ENCODE measurements at places on chromosomes 16 and 17. TPM values are rescaled to one million over a fixed set of nuclear protein-coding genes. Genes with fewer than 3 reads are reported as not detected.

DNA sequence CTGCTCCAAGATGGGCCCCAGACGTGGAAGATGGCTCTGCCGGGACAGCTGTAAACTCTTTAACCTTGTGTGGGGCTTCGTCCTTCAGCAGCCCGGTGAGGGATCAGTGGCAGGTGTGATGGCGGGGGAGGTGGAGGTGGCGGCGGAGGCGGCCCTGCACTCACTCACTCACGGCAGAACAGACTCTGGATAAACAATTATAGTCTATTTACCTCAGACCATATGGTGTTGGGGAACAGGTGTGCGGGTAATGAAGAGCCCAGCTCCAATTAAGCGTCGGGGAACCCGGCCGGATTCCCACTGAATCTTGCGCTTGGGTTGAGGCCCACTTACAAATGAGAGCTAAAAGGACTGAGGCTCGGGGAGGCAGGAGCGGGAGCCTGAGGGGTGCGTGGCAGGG is 104.3 kb upstream of the SDK2 start:
- DNase-seq: no peak

- peak; percentile 43 for DNase-seq
These were observed 483 bp downstream of the RPA1 start for GRCh38 chr17:1830288-1830687.

DNA sequence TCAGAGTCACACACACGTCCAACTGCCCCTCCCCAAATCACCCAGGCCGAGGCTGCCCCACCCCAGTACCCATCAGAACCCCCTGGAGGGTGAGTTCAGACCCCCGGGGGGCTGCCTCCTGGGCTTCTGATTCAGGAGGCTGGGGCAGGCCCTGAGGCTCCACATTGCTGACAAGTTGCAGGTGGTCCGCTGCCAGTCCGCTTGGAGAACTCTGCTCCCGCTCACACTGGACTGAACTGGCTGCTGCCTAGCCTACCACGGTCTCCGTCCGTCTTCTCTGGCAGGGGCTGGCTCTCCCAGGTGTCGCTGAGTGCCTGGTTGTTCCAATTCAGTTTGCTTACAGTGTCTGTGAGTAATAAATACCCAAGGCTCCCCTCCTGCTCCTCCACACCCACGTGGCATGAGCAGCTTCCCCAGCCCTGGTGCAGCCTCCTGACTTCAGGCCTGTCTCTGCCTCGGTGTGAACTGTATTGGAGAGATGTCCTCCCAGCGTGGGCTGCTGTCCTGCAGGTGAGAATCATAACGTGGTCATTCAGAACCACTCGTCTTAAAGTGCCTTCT is 163.4 kb downstream of the LAT start:
- DNase-seq: peak; percentile 3

DNA sequence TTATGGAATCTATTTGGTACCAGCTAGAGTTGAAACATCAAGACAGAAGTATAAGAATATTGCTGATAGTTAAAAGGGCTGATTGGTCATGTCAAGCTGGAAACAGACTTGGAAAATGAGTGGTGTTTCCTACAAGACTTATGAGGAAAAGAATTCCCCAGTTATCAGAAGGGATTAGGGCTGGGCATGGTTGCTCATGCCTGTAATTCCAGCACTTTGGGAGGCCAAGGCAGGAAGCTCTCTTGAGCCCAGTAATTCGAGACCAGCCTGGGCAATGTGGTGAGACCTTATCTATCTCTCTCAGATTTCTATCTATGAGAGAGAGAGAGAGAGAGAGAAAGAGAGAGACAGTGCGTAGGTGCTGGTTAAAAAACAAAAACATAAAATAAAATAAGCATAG is 139.5 kb upstream of the PMFBP1 start:
- DNase-seq: no peak

DNA sequence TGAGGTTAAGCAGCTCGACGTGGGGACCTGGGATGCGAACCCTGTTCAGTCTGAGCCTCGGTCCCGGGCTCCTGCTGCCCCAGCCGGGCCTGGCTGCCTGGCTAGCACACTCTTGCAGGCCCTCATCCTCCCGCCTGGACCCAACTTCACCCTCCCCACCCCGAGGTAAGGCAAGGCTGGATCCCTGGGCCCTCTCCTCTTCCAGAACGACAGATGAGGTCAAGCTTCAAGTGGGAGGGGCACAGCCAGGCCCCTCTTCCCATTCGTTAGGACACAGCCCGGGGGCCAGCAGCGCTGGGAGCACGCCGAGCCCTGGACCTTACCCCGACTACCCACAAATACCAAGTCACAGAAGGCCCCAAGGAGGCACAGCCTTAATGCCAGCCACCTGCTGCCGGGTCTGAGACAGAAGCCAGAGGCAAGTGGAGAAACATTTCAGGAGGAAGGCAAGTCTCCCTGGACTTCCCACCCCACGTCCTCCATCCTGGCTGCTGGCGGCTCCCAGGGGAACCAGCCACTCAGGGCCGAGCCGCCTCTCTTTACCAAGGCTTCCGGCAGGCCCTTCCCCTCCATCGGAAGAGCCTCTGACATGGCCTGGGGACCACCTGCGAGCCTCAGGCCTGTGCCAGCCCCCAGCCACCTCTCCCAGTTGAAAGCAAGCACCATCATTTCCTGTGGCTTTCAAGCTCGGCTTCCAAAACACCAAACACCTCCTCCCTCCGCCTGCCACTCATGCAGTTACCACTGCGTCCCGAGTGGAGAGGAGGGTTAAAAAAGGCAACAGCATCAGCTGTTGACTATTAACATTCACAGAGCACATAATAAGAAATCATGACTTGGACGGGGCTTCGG is 59.9 kb downstream of the RPH3AL start:
- DNase-seq: no peak

- DNase-seq: no peak
These were observed 156.4 kb downstream of the KATNIP start for GRCh38 chr16:27706156-27706865.

DNA sequence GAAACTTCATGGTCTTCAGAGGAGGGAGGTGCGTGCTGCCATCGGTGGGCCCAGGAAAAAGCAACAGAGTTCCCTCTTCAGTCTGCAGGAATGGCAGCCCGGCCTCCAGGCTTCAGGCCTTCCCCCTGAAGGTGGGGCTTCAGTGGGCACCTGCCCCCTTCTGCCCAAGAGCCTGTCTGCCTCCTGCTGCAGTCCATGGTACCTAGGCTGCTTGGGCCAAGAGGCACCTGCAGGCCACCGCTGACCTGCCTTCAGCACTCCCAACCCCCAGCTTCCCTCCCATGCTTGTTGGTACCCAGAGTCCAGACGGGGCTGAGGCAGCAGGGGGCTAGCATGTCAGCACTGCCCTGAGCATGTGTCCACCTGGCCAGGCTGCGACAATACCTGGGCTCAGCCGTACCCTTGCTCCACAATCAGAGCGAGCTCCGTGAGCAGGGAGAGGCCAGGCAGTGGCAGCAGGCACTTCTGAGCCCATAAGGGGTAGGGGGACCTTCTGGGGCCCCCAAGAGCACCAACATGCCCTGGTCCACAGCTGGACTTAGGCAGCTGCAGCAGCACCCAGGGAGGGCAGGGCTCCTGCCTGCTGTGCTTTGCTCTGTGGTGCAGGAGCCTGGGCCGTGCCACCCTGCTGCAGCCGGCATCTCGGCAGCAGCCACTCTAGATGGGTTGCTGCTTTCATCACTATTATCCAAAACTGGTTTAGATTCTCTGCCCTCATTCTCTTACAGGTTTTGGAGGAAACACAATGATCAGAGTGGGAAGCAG is 77.2 kb upstream of the AKTIP start:
- DNase-seq: no peak

The TSPAN10 gene
- total RNA-seq: 0.53 TPM

The CBX2 gene
- total RNA-seq: 1.1 TPM

The SDR42E1 gene
- total RNA-seq: 29.1 TPM

The PMFBP1 gene
- 0.53 TPM for total RNA-seq

The SCPEP1 gene
- total RNA-seq: 137 TPM

The DNAI2 gene
- total RNA-seq: not detected

The DPEP3 gene
- not detected for total RNA-seq

The CRYBA1 gene
- not detected for total RNA-seq

The PIMREG gene
- total RNA-seq: 0.13 TPM

The IGFALS gene
- under 0.01 TPM for total RNA-seq

The SLX1B gene
- 4.2 TPM for total RNA-seq

The FAM20A gene
- 0.26 TPM for total RNA-seq

All from bronchial epithelial cell (primary cell).